ENCODE measurements at places on chromosomes 6 and 20.

GRCh38 chr20:35306931-35307517 lies 14.8 kb upstream of the FAM83C start:
- DNase-seq, result no peak

DNA sequence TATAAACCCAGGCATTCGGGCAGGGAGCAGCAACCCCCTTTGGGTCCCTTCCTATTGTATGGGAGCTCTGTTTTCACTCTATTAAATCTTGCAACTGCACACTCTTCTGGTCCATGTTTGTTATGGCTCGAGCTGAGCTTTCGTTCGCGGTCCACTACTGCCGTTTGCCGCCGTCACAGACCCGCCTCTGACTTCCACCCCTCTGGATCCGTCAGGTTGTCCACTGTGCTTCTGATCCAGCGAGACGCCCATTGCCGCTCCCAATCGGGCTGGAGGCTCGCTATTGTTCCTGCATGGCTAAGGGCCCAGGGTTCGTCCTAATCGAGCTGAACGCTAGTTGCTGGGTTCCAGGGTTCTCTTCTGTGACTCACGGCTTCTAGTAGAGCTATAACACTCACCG lies 111.3 kb downstream of the TMEM170B start:
- no peak for DNase-seq

DNA sequence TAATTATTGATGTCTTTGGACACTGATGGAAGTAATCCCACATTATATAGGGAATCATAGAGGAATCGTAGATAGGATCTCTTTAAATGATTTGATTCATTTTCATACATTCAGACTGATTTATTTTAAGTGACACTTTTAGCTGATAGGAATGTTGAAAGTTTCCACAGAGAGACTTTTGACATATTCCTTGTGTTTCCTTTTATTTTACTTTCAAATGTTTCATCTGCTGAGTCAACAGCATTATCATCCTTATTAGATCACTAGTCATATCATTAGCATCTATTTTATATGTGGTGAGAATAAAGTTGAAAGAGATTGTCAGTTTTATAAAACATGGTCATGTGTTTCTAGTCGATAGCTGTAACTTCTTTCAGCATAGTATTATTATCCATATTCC lies 13.4 kb downstream of the DCBLD1 start:
- no peak for DNase-seq

- DNase-seq, result no peak
Observed at GRCh38 chr6:170032197-170032596, 258.7 kb downstream of the DLL1 start.

DNA sequence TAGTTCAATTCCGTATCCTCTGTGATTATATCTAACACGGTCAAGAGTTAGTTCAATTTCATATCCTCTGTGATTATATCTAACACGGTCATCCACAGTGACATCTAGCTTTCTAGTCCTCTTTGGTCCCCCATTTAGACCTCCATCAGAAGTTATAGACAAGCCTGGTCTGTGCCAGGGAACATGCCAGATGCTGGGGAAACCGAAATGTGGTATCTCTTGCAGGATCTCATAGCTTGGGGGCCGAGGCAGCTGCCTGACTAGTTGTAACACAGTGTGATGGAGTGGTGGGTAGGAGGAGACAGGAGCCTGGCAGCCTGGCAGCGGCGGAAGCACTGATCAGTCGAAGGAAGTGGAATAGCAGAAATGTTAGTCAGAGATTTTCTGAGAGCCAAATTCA lies 13.8 kb upstream of the SMOC2 start:
- no peak for DNase-seq

- DNase-seq, result no peak
Observed at GRCh38 chr6:155461556-155461955, 5.9 kb upstream of the NOX3 start.

DNA sequence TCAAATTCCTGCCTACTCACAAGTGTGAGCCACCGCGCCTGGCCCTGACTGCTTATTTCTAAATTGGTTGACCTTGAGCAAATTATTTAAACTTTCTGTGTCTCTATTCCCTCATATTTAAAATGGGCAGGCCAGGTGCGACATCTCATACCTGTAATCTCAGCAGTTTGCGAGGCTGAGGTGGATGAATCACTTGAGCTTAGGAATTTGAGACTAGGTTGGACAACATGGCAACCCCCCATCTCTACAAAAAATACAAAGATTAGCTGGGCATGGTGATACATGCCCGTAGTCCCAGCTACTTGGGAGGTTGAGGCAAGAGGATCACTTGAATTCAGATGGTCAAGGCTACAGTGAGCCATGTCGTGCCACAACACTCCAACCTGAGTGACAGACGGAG lies 26.5 kb downstream of the DCBLD1 start:
- DNase-seq, result no peak

GRCh38 chr6:106704327-106704726 lies 74.9 kb downstream of the QRSL1 start:
- no peak for DNase-seq

- DNase-seq, result no peak
Observed at GRCh38 chr6:131685266-131685780, 15.9 kb downstream of the OR2A4 start.

GRCh38 chr6:1608222-1609040 lies 1.3 kb upstream of the FOXC1 start:
- no peak for DNase-seq

- DNase-seq, result no peak
Observed at GRCh38 chr6:37331047-37331446, 22.7 kb upstream of the RNF8 start.

DNA sequence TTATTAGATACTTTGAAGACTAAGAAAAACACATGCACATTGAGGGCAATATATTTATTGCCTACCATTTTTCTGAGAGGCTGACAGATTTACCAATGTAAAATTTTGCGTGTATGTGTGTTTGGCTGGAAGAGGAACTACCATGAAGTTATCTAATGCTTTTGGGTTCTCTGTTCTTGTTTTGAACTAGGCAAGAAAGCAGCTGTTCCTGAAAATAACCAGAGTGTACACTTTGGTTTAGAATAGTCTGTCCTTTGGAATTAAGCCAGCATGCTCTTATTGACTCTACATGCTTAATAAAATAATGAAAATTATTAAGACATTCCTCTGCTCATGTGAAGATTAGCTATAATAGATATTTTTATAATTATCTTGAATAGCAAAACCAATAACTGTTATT lies 129.2 kb downstream of the MYB start:
- no peak for DNase-seq

DNA sequence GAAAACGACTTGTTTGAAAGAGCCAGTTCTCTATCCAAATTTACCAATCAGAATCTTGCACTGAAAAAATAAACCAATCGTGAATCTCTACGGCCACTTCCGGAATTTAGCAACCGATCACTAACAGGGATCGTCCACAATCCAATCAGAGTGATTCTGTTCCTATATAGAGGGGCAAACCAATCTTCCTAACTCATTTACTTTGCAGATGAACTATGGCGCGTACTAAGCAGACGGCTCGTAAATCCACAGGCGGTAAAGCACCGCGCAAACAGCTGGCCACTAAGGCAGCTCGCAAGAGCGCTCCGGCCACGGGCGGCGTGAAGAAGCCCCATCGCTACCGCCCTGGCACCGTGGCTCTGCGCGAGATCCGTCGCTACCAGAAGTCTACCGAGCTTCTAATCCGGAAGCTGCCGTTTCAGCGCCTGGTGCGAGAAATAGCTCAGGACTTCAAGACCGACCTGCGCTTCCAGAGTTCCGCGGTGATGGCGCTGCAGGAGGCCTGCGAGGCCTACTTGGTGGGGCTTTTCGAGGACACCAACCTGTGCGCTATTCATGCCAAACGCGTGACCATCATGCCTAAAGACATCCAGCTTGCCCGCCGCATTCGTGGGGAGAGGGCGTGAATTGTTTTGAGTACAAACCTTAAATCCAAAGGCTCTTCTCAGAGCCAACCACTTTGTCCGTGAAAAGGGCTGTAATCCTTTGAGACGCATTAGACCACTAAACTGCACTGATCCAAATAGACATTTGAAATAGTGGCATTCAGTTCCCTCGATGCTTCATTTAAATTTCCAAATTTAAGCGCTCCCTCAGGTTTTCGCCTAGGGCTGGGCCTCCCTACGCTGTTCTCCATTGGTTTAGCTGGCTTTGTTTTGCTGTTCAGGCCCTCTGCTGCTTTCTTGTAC lies 138.0 kb downstream of the HFE start:
- no peak for DNase-seq

DNA sequence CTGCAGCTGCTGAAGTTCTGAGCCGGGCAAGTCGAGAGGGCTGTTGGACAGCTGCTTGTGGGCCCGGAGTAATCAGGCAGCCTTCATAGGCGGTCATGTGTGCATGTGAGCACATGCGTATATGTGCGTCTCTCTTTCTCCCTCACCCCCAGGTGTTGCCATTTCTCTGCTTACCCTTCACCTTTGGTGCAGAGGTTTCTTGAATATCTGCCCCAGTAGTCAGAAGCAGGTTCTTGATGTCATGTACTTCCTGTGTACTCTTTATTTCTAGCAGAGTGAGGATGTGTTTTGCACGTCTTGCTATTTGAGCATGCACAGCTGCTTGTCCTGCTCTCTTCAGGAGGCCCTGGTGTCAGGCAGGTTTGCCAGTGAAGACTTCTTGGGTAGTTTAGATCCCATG lies 21.2 kb upstream of the MAPK13 start:
- no peak for DNase-seq

All from stimulated activated CD4-positive, alpha-beta T cell treated with anti-CD3 and anti-CD28 coated beads, Interleukin-4, amount 100 ng/mL, for 4 hours (primary cell).